ENCODE measurements at places on chromosomes 7 and 10.

GRCh38 chr7:28808796-28809533, 149.2 kb downstream of the TRIL start:
- no peak for DNase-seq

DNA sequence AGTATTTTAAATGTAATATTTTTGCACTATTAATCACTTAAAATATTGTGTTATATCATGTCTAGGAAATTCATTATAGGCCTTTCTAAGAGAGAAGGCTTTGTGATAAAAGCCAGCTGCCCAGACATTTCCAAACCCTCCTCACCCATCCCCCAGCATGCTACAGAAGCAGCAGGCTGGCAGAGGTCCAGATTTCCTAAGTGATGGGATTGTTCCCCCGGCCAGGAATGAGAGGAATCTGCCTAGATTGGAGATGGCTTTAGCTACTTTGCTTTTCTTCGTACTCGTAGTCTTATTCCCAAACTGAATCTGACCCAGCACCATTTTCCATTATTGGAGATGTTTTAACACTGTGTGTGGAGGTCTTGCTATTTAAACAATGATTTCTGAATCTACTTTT, 29.4 kb downstream of the CDK14 start:
- DNase-seq = no peak

GRCh38 chr7:85103357-85103756, 83.5 kb downstream of the SEMA3D start:
- DNase-seq = no peak

- DNase-seq = no peak
Observed at GRCh38 chr7:118575393-118575948, 351.0 kb downstream of the ANKRD7 start.

GRCh38 chr7:94513565-94513860, 3.9 kb downstream of the CASD1 start:
- no peak for DNase-seq

GRCh38 chr7:98702021-98702420, 84.9 kb downstream of the NPTX2 start:
- DNase-seq = no peak

DNA sequence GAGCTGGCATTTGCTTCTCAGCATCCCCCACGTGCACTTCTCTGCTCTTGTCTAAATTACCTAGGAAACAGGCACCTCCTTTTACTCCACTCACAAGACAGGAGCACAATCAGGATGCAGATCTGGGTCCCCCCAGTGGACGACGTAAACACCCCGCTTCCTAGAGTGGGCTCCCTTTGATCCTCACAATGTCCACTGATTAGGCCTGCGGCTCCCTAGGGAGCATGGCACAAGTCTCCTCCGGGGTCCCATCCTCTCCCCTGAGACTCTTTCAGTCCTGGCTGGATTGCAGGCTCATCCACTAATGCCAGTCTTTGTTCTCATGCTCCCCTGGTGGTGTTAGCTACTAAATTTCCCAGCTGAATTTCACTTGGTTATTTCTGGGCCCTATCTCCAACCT, 98.3 kb downstream of the GLI3 start:
- no peak for DNase-seq

DNA sequence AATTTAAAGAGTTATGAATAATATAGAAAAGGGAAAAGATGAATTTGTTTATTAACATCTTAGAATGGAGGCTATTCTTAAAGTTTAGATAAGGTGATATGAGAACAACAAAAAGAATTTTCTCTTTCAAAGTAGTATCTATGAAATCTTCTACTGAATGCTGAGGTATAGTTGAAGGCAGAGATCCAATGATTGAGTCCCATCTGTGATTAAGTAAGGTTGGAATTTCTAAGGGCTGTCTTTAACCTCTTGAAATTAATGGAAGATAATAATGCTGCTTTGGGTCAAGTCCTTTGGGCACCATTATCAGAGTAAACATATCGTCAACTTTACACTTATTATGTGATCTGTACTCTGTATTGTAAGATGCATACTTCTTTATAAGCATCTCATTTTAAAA, 307.9 kb downstream of the PRKG1 start:
- DNase-seq = no peak

- no peak for DNase-seq
Observed at GRCh38 chr7:125618516-125618915, 688.9 kb upstream of the POT1 start.

GRCh38 chr7:120521761-120522737, 249.1 kb downstream of the KCND2 start:
- no peak for DNase-seq

DNA sequence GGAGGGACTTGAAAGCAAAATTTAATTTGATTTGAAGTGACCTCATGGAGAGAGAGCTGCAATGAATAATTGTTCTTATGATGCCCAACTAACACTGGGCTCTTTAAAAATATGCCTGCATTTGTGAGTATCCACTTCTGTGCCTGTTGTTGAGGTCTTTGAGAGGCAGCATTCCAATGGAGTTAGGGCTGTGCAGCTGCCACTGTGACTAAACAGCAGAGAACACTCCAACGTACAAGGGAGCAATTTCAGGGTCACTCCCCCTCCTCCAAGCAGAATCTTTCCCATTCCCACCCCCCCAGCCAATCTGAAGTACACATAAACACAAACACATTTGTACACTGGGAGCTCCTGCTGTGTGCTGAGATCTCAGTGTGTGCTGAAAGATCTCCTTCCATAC, 28.0 kb upstream of the GSAP start:
- DNase-seq = no peak

GRCh38 chr10:132878091-132878729, 64.2 kb downstream of the CFAP46 start:
- no peak for DNase-seq

DNA sequence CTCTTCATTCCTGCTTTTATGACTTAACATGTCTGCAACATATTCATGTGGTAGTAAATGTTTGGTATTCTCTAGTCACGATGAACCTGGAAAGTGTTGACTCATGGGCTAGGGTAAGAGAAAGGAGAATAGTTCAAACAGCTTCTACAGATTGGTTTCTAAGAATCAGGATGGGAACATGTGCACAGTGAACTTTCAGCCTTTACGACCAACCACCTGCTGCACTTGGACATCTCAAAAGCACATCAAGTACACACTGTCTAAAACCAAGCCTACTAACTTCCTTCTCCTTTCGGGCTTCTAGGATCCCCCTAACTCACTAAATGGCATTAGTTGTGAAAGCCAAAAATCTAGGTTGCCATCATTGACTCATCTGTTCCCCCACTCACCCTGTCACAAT, 85.5 kb downstream of the CUL2 start:
- DNase-seq = no peak

GRCh38 chr7:80819503-80819902, 99.3 kb downstream of the SEMA3C start:
- DNase-seq = no peak

- no peak for DNase-seq
Observed at GRCh38 chr10:12357525-12358151, 8.3 kb downstream of the CAMK1D start.

- no peak for DNase-seq
Observed at GRCh38 chr7:41219276-41219675, 483.6 kb downstream of the INHBA start.

GRCh38 chr10:73810735-73811465, 498 bp downstream of the NDST2 start:
- DNase-seq = peak; percentile 67

DNA sequence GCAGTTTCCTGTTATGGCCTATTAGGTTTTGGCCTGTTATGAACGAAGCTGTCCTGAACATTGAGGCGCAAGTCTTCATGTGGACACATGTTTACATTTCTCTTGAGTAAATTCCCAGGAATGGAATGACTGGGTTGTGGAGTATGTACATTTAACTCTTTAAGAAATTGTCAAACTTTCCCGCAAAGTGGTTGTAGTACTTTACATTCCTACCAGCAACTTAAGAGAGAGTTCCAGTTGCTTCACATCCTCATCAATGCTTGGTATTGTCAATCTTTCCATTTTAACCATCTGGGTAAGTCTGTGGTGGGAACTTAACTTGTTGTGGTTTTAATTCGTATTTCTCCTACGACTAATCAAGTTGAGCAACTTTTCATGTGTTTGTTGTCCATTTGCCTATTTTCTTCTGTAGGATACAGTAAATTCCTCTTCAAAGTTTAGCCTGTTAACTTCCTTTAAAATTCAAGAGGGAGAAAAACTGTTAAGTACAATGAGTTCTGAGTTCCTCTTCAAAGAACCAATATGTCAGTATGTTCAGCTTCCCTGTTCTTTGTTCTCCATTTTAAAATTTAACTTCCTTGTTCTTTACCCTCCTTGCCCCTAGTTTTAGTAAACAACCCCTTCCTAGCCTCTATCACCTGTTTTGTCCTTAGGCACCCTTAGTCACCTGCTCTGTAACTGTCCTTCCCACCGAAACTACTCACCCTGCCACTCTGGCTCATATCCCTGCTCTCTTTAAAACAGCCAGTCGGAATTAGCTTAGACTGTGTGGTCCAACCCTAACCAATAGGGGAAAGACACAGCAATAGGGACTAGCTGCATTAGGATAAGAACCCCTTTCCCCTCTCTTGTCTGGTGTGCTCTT, 74.0 kb downstream of the FAM241B start:
- DNase-seq = no peak

DNA sequence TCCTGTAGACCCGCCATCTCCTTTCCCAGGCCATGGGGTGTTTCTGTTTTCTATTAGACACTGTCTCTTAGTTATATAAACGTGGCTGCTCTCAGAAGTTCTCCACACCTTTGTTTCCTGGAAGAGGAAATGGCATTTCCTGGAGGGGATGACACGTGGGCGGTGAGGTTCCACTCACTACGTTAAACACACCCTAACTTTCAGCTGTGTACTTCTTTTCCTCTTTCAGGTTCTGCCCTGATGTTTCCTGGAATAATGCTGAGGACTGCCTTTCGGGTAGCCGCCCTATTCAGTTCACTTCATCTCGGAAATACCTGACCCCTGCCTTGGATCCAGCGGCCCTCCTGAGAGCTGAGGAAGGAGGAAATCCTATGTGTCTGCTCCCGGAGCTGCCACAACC, 3.4 kb upstream of the PRKCQ start:
- peak; percentile 39 for DNase-seq

- no peak for DNase-seq
Observed at GRCh38 chr10:24993237-24993958, 22.6 kb downstream of the ENKUR start.

GRCh38 chr10:105964009-105964408, 1200.5 kb downstream of the SORCS1 start:
- no peak for DNase-seq

DNA sequence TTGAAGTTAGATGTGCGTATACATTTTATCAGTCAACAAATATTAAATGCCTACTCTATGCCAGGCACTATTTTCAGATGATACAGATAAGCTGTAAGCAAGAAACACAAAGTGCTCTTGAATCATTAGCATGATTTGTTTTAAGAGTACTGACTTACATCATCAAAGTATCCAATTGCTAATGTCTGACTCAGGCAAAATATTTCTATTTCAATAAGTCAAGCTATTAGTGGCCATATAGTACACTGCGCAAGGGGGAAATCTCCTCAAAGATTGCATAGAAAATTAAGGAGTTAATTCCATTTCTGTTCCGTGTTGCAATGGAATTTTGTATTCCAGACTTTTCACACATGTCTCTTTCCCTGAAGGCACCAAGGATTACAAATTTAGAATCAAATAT, 46.1 kb upstream of the DNAJC1 start:
- DNase-seq = no peak

DNA sequence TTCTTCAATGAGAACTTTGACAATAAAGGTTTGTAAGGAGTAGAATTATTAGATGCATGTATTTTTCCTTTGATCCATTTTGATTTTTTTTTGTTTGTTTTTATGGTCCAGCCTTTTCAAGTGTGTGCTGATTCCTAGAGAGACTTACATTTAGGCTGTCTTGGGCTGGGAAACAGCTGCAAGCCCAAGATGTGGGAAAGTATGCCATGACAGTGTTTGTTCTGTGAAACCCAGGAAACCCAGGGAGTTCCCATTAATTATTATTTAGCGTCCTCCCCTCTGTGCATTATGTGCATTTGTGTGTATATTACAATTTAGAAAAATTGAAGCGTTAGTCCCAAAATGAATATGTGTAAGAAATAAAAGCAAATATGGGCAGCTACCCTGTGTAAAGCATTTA, 216.7 kb downstream of the ABCA13 start:
- no peak for DNase-seq

DNA sequence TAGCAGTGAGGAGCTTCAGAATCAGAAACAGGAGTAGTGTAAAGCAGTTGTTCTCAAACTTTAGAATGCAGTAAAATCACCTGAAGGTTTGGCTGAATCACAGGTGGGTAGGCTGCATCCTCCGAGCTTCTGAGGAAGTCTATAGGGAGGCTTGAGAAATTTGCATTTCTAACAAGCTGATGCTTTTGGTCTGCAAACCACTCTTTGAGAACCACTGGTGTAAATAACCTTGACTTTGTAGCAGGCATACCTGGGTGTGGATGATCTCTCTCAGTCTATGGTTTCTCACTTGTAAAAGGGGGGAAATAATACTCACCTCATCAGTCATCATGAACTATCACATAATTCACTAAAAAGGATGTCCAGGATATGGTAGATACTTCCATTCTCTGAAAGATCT, 118.1 kb downstream of the SRI start:
- DNase-seq = no peak

DNA sequence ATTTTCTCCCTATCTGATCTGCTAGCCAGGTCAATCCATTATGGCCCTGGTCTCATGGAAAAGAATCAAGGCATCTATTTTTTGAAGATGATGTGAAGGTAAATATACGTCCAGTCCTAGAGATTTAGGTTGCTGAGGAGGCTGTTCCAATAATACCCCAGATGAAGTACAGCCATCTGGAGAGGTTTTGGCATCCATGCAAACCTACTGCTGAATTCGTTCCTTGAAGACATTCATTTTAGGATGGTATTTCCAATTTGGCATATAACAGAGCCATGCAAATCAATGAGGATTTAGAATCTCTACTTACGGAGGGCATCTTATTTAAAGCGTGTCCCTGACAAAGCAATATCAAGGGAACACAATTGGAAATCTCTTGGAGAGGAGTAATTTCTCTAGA, 465.5 kb downstream of the KCNMA1 start:
- DNase-seq = no peak

- DNase-seq = no peak
Observed at GRCh38 chr7:47809387-47809786, 138.9 kb downstream of the PKD1L1 start.

DNA sequence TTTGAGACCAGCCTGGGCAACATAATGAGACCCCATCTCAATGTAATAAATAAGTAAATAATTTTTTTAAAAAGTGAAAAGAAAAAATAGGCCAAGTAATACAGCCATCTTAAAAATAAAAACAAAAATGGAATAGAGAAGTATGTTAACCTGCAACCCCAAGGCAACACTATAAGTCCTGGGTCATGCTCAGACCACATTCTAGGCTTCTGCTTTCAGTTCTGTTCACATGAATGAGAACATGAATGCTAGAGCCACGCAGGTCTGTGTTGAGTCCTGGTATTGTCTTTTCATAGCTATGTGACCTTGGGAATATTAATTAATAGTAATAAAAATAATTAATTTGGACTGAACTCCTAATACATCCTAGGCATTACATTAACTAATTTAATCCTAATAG, 284.0 kb downstream of the AUTS2 start:
- DNase-seq = no peak

DNA sequence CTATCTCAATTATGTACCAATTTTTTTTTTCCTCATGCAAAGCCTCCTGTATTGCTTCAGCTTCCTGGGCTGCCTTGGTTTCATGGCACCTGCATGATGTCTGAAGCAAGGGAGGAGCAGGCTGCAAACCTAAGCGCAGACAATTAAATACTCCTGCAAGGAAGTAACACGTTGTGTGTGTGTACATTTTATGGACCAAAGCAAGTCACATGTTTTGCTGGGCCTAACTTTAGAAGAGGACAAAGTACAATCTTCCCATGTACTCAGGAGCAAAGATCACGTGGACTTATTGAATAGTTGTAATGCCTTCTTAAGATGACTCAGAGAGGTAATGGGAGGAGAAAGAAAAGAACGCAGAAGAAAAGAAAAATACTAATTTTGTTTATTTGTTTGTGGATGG, 944.0 kb upstream of the C7orf33 start:
- DNase-seq = no peak
